NCI-H1105 (cell line): ENCODE measurements at places on chromosomes 12 and 14.
A peak's percentile ranks its signal among the peaks of the same experiment; 100 is the strongest.

DNA sequence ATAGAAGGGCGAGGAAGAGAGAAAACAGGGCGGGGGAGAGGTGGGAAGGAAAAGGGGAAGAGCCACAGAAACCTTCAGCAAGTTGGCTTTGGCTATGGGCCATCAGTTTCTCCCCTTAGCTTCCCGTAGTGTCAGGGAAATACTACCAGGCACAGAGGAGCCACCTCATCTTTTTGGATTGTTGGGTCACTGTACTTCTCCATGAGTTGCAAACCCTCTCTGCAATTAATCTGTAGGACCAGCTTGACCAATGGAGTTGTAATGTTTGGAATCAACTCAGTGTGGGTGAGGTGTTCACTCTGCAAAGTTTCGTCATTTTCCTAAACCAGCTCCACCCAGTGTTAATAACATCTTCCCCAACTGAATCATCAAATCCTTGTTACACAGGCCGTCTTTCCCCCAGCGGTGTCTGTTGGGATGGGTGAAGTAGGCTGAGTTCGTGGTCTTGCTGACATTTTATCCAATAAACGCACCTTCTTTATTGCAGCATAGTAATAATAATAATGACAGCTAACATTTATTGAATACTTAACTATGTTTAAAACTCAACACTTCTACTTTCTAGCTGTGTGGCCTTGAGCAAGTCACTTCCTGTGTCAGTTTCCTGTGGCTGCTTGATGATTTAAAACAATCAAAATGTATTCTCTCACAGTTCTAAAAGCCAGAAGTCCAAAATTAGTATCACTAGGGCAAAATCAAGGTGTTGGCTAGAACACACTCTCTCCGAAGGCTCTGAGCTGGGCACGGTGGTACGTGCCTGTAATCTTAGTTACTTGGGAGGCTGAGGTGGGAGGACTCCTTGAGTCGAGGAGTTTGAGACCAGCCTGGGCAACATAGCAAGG is 8.1 kb upstream of the GLTP start:
- no peak for DNase-seq

GRCh38 chr12:111569363-111570083 is 29.6 kb downstream of the ATXN2 start:
- no peak for DNase-seq

DNA sequence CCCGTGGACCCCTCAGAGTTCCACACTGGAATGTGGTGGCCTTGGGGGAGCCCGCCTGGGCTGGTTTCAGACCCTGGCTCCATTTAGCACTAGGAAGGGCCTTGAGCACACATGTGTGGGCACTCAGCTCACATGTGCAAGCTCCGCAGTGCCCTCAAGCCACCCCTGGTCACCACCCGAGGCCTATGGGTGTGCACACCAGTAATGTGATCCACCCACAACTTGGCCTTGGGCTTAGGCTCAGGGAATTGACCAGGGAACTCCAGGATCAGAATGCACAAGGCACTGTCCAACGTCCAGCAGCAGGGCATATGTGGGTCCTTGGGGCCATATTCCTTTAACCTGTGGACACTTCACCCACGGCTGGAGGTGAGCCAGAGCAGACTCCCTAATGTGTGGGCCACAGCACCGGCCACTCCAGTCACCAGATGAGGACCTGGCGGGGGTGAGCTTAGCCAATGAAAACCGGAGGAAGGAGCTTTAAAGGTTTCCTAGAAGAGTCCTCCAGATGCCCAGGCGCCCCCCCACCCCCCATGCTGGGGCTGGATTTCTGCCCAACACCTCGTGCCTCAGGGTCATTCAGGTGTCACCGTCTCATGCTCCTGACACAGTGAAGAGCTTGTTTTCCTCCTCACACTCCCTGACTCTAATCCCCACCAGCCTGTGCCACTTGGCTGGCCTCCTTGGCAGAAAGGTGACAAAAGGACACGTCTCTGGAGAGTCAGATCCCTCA is 209.2 kb downstream of the ZFP36L1 start:
- DNase-seq = no peak

GRCh38 chr14:82362452-82362851 is 828.8 kb upstream of the SEL1L start:
- no peak for DNase-seq

DNA sequence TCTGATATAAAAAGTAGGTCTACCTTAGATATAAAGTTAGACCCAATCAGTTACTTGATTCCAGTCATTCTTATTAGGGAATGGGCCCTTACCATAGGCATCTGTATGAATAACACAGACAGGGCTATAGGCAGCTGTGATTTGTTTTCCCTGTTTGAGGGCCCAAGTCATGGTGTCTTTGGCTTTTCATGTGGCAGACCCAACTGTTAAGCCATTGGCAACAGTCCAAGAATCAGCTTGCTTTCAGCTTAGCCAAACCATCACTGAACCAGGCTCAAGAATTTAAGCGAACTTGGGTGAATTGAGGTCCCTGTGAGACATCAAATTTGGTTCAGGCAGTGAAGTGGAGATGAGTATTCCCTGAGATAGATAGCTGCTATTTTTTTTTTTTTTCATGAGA is 111.2 kb downstream of the LRRIQ1 start:
- DNase-seq = peak; percentile 7

DNA sequence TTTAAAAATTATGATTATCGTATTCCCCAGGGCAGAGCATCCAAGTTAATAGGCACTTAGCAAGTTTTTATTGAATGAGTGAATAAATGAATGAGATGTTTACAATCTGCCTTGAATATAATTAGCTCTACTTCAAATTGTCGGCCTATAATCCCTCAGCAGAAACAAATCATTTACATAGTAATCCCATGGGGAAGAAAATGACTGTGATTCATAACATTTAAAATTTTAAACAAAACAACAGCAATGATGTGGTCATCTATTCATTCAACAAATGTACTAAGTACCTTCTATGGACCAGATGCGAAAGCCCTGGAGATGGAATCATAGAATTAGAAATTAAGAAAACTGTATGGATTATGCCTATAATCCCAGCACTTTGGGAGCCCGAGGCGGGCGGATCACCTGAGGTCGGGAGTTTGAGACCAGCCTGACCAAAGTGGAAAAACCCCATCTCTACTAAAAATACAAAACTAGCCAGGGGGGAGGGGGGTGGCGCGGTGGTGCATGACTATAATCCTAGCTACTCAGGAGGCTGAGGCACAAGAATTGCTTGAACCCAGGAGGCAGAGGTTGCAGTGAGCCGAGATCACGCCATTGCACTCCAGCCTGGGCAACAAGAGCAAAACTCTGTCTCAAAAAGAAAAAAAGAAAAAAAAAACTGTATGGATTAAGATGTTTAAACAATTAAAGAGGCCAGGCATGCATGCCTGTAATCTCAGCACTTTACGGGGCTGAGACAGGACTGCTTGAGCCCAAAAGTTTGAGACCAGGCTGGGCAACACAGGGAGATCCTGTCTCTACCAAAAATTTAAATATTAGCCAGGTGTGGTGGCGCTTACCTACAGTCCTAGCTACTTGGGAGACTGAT is 17.7 kb upstream of the MDM2 start:
- no peak for DNase-seq

- DNase-seq = no peak
Observed at GRCh38 chr14:88975043-88975830, 150.8 kb downstream of the TTC8 start.

GRCh38 chr12:109763201-109763841 is 49.7 kb downstream of the FAM222A start:
- DNase-seq = no peak

DNA sequence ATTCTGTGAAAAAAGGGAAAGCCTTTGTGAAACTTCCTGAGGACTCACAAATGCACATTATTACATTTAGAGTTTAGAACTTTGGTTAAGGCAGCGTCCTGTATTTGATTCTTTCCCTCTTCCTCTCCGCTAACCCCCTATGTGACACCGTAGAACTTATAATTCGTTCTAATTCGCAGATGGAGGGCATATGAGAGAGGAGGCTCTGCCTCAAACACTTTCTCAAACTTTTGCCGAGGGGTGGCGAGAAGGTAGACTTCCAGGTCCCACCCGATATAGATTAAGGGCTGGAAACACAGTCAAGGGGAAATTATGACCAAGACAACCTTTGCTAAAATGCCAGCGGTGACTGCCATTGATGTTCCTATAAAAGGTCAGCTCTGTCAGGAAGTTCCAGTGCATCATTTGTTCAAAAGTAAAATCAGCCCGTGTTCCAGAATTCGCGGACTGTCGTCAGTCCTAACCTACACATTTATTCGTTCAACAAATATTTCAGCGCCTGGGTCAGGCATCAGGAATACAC is 904 bp upstream of the PAPOLA start:
- no peak for DNase-seq

DNA sequence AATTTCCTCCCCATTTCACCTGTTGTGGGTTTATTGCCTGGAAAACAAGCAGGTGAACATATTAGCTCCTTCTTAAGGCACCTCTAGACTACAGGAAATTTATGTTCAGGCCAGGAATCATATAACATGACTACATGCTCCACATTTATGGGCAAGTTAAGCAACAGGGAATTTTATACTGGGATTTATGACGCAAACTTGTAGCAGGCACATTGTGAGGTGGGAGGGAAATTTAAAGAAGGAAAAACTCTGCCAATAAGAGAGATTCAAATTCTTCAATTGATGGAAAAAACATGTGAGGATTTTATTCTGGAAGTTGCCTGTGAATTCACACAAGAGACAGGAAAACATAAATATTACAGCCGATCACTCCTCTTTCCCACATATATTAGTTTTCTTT is 93.9 kb downstream of the TBC1D30 start:
- DNase-seq = no peak
